ENCODE measurements at places on chromosomes 3 and 15.

DNA sequence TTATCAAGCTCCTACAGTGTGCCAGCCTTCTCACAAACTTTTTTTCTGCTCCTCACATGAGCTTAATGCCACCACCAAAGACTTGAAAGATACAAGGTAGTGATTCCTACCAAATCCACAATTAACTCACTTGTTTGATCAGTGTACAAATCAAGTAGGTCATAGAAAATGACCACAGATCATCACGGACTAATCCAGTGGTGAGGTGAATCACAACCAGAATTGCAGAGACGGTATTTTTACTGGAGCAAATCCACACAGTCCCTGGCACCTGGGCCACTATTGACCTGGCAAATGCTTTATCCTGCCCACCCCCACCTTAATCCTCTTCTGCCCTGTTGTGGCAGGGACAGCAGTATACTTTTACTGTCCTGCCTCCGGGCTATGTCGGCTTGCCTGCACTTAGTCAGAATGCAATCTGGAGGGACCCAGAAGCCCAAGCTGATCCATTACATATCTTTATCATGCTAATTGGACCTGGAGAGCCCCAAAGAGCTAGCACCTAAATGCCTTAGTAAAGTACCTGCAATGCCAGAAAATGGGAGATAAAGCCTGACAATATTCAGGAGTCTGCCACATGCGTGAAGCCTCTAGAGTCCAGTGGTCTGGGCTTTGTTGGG lies 83.9 kb upstream of the CDV3 start:
- DNase-seq: no peak

DNA sequence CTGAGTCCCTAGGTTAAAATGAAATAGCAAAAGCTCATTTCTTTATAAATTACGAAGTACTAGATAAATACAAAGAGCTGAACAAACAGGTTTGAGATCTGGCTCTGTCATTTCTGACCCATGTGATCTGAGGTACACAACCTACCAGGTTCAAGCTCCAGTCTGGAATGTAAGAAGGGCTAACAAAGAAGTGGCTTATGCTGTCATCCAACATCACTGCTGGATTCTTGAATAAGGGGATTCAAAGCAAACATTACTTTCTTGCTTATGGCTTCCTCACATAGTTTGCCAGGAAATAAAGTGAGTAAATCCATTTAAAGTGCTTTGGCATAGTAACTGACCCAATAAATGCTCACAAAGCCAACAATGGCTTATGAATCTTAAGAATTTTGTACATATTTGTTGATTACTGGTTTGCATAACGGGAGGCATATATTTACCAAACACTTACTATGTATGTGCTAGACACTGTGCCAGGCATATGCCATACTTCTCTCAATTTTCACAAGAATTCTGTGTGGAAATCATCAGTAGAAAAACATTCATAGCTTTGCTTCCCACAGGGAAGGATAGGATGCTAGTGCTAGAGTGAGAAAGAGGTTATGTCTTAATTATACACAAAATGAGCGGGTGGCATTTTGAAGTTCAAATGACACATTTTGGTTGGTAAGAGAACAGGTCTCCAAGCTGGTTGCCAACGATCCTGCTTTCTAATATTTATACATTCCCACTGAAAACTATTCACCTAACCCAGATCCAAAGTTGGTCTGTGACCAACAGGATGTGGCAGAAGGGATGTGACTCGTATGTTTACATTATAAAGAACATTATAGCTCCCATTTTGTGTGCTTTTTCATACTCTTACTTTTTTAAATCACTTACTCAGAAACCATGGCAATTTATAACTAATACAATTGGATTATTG lies 38.7 kb upstream of the CSPG5 start:
- DNase-seq: no peak

- no peak for DNase-seq
Measured at GRCh38 chr15:65085990-65086679, 9.6 kb downstream of the KBTBD13 start.

DNA sequence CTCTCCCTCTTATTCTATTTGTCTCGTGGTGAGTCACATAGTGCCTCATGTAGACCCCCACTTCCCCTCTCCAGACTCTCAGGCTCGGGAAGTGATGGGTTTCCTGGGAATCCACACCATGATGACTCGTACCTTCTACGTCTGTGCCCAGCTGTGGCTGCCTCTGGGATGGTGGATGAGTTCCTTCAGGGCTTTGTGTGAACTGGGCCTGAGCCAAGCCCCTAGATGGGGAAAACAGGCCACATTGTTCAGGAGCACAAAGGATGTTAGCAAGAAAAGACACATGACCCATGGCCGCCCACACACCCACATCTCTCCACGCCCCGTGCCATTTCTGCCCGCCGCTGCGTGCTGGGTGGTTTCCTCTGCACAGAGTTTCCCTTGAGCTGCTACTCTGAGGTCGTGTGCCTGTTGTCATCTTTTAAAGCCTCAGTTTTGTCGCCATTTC lies 10.5 kb downstream of the ISG20 start:
- DNase-seq: peak; percentile 71

GRCh38 chr3:37492977-37493471 lies 318.6 kb upstream of the LRRFIP2 start:
- no peak for DNase-seq

- DNase-seq: no peak
Measured at GRCh38 chr15:53869044-53869805, 109.0 kb upstream of the UNC13C start.

- DNase-seq: no peak
Measured at GRCh38 chr3:177589041-177589650, 391.9 kb upstream of the TBL1XR1 start.

- no peak for DNase-seq
Measured at GRCh38 chr3:73475175-73475574, 149.6 kb downstream of the PDZRN3 start.
